ENCODE measurements at places on chromosomes 6 and 20.

- DNase-seq, result no peak
Observed at GRCh38 chr6:90369024-90369519, 72.4 kb upstream of the BACH2 start.

DNA sequence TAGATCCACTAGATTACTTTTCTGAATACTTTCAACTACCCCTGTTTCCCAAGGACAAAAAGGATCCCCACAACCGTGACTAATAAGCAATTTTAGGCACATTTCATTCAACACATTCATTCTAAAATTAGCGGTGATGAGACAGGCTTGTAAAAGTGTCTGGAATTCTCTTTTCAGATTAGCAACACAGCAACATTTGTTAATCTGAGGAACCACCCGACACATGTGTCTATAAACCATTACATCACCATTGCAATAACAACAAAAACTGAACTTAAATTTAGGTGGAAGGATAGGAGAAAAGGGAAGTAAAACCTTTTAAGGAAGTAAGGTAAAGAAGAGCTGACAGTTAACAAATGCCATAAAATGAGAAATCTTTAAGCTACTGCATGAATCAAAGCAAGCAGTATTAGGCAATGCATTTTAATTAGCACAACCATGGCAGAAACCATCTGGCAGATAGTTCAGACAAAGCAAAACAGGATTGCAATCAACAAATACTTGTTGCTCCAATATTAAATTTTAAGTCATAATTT lies 49.1 kb downstream of the MAP3K7 start:
- no peak for DNase-seq

- DNase-seq, result no peak
Observed at GRCh38 chr6:164095056-164095455, 680.5 kb downstream of the QKI start.

DNA sequence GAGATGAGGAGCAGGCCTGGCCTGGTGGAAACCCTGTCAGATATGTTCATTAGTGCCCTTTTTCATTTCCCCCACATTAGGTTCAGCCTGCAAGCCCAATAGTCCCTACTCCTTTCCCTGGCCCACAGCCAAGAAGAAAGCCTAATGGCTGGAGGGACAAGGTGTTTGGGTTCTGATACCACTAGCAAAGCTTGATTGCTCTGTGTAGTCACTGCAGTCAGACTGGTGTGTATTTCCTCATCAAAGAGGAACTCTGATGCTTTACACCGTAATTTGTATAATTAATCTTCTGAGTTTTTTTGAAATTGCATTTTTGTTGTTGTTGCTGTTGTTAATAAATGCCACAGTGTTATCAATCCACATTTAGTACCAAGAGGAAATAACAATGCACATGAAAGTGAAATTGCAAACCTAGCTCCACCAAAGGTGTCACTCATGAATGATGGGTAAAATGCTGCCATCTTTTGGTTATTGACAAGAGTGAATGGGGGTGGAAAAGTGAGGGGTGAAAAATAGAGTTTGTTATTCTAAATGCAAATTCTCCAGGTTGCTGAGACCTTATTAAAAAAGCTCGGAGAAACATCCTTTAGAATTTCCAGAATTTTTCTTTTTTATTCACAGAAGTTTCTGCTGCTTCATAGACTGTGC lies 320.2 kb upstream of the POU3F2 start:
- no peak for DNase-seq

DNA sequence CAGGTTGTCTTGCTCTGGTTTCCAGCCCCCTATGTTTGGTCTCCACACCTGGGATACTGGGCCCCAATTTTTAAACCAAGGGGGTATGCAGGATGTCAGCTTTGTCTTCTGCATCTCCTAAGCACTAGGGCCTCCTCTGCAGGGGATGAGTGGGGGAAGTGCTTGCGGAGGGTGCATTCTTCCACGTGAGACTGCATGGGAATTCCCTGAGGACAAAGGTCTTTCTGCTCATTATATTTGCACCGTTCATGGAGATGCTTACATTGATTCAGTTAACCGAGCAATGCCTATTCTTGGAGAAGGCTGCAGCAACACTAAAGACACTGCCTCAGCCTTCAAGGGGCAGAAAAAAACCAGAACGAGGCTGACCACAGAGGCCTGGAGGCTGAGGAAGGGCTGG lies 45.4 kb downstream of the RAB44 start:
- no peak for DNase-seq

DNA sequence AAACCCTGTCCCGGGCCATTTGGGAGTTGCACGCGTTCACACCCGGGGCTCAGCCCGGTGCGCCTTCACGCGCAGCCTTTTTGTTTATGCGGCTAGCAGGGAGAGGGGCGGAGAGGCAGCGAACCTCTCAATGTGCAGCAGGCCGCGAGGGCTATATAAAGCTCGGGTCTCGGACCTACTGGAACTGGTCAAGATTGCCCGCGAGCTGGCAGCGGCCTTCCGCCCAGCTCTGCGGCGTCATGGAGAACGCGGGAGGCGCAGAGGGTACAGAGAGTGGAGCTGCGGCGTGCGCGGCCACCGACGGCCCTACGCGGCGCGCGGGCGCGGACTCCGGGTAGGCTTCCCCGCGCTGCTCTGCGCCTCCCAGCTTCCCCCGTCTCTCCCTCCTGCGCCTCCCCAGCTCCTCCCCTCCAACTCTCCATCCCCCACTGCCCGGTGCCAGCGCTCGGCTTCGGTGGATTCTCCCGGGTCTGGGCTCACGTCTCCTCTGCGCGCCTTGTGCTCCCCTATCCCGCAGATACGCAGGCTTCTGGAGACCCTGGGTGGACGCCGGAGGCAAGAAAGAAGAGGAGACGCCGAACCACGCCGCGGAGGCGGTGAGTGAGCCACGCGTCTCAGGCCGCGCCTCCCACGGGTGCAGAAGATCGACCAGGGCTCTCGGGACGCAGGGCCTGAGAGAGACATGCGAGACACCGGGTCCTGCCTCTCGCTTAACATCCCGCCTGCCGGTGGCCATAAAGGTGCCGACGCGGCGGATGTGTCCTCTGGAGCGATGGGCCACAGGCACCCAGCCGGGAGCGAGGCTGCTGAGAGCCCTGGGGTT lies at the start of gene RIPPLY2:
RIPPLY2 (plus strand) TSS at position 183 of the 823 bp plus-strand sequence; CDS start at position 240, 57 bp downstream.
- DNase-seq, result no peak
